ENCODE measurements at places on chromosomes 12 and 14.

DNA sequence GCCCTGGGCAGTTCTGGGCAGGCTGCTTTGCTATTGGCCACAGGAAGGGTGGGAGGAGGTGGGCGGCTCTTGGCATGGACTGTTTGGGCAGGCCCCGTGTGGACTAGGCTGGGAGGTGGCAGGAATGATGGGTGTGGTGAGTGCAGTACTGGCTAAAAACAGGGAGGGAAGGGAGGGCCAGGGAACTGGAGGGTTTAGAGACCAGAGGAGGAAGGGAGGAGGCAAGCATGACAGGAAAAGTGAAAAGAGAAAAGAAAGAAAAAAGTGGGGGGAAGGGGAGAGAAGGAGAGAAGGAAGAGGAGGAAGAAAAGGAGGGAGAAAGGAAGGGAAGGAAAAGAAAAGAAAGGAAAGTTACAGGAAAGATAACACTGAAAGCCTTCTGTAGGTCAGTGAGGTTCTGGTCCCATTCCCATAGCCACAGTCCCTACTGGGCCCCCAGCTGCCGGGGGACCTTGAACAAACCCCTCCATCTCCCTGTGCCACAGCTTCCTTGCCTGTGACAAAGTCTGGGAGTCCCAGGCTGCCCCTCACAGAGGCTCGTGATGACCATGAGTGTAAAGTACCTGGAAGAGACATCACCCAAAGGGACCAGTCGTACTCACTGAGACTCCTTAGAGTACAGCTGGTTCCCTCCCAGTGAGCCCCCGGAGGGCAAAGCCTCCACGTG, 1.1 kb upstream of the C14orf132 start:
- no peak for DNase-seq

- peak; percentile 19 for DNase-seq
Measured at GRCh38 chr12:107369679-107370078, 276.3 kb upstream of the CRY1 start.

DNA sequence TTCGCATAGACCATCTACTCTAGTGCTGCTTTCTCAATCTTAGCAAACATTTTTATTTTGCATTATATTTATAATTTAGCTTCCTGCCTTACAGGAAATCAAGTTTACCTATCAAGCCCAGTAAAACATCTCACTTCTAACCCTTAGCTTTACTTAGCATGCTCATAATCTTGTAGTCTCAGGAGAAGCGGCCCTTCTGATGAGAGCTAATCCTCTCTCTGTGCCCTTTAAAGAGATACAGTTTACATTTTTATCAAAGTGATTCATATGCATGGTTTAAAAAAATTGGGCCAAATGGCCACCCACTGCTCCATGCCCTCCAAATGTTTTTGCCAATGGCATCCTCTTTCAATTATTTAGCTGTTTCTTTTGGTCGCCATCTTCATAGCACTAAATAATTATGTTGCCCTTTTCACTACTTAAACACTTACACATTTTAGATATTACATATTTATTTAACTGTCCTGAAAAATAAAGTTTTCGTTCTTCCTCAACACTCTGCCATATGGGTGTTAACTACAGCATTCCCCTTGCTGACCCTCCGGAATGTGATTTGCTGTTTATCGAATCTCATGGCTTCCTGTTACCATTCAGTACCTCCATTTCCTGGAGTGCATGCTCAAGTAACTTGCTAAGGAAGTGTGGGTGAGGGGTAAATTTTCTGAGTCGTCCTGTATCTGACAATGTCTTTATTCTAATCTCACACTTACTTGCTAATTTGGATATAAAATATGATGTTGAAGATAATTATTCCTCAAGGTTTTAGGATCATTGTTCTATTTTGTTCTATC, 29.3 kb downstream of the YLPM1 start:
- no peak for DNase-seq

- DNase-seq = no peak
Measured at GRCh38 chr14:34507459-34507858, 32.0 kb downstream of the EAPP start.

DNA sequence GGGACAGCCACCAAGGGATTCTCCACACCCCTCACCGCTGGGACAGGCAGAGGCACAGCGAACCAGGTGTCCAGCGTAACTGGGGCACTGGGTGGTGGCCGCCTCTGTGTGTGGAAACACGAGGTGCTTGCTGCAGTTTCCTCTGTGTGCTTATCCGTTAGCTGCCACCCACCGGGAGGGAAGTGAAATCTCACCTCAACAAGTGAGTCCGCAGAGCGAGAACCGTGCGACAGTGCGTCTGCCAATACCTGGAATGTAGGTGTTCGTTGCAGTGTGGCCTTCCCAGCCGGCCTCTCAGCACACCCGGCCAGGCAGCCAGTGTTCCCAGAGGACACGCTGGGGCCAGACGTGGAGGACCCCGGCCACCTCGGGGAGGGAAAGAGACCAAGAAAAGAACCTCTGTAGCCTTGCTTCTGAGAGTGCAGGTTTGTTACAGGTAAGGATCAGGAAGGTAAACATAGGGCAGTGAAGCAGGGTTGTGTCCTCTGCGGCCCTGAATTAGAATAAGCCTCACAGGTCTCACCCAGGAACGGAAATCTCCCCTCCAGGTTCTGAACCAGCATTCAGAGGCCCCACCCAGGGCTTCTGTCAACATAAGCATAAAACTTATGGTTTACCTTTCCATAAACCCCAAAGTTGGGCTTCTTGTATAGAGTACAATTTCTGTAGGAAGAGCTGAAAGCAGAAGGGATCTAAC, 1.5 kb downstream of the BCL2L14 start:
- peak; percentile 15 for DNase-seq

DNA sequence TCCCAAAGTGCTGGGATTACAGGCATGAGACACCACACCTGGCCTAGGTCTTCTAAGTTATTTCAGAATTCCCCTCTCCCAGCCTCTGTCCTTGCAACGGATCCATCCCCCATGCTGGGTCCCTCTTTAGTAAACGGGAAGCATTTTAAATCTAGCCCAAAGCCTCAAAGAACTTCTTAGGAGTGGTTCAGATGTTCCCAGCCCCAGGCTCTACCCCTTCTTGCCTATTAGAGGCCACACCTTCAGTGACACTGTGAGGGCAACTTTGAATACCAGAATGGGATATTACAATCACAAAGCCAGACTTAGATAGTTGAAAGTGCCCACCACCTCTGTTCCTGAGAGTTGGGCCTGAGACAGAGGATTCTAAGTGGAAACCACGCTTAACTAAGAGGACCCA, 18.1 kb upstream of the SPPL3 start:
- no peak for DNase-seq

GRCh38 chr14:101222362-101223070, 319.0 kb upstream of the RTL1 start:
- DNase-seq = no peak

DNA sequence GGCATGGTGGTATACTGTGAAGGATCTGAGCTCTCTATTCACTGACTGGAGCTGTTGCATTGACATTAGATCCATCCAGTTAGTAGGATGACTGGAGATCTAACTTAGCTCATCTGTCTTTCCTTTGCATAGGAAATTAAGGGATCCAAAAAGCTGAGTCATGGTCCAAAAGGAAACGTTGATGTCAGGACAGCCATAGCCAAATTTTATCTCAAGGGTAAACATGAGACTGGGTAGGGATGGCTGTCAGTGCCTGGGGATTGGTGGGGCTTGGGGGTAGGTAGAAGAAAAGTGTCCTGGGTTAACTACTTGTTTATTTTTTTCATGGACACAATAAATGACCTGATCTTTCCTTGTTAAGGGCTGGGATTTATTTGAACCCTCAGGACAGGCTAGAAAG, 4.6 kb downstream of the FAM177A1 start:
- DNase-seq = no peak

- DNase-seq = no peak
Measured at GRCh38 chr14:85471156-85471555, 58.8 kb upstream of the FLRT2 start.

GRCh38 chr14:96710060-96710666, 87.0 kb upstream of the VRK1 start:
- DNase-seq = no peak

All from activated effector memory CD4-positive, alpha-beta T cell treated with Interleukin-2 at 50 U/mL for 16 hours (primary cell).